Activated CD4-positive, alpha-beta T cell treated with anti-CD3 and anti-CD28 coated beads, Interleukin-2, amount 50 U/mL, for 16 hours (primary cell): ENCODE measurements at places on chromosomes 1 and 21.

GRCh38 chr1:7348073-7348472 lies 423.0 kb upstream of the VAMP3 start:
- no peak for DNase-seq

DNA sequence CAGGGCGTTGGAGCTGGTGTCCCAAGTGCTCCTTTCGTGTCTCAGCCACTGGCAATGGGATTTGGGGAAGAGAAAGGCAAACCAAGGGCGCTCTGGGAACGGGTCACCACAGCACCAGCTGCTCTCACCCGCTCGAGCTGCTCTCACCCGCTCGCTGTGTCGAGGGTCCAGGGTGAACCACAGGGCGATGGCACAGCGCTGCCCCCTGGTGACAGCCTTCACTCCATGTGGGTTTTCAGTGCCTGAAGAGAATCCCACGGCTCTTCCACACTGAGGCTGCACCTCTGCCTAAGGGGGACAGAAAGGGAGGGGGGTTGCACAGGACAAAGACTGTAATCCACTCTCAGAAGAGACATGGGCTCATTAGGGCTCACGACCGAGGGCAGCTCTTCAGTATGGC lies 7.1 kb upstream of the CLDN19 start:
- peak; percentile 20 for DNase-seq

GRCh38 chr1:154456631-154457030 lies 45.4 kb upstream of the TDRD10 start:
- no peak for DNase-seq

DNA sequence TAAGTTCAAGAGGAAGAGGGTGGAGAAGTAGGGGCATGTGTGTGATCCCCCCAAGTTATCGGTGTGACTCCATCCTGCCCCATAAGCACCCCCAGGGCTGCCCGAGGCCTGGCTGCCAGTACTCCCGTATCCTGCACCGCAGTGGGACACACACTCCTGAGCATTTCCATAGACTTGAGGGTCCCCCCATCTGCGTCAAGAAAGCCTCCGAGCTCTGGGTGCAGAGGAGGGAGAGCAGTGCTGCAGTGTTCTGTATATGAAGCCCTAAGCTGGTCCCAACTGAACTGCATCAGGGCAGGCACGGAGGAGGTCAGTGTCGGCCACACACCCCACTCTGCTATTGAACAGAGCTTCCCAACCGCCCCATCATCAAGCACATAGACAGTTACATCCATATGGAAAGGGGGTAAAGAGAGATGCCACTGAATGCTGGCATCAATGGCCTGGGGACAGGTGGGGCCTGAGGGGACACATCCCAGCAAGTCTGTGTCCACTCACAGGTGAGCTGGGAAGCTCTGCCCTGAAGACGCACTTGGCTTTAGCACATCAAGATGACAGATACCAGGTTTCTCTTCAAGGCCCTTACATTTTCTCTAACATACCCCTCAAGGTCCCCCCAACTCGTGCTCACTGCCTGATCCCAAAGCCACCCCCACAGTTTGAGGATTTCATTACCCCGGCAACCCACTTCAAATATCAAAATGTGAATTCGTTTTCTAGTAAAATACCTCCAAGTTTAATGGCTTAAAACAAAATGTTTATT lies 64.3 kb downstream of the EVA1C start:
- no peak for DNase-seq

- no peak for DNase-seq
These were observed 3.7 kb upstream of the FABP3 start for GRCh38 chr1:31376375-31377134.

DNA sequence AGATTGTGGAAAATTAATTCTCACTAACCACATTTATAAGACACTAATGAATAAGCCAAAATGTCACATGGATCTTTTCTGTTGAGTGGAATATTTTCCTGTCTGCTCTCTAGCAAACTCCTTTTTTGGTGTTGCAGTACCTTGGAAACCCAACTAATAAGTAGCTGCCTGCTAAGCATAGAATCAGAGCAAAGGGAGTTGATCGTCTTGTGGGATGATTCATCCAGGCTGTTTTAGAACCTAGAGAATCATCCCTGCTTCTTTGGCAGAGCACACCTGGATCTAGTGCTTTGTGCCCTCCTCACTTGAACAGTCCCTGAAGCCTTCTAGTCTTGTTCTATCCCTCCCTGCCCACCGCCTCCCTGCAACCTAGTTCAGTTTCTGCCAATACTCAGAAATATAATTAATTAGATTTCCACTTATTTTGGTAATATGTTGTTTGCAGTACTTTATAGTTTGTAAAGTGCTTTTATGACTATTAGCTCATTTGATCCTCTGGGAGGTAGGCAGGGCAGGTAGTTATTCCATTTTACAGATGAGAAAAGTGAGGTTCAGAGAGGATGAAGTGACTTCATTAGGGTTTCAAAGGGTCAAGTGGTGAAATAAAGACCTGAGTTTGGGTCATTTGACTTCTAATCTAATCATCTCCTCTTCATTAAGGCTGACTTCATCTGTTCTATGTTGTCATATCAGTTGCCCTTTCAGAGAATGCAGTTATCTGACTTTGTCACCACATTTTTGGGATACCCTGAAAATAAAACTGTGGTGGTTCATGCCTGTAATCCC lies 2.5 kb downstream of the AGO4 start:
- DNase-seq = no peak

- no peak for DNase-seq
These were observed 366.3 kb downstream of the MRPL39 start for GRCh38 chr21:25240974-25241373.

GRCh38 chr1:59028048-59028447 lies 244.2 kb upstream of the JUN start:
- no peak for DNase-seq
